ENCODE measurements at places on chromosomes 6 and 20.

- DNase-seq, result peak; percentile 59
Observed at GRCh38 chr6:170279977-170280688, 10.7 kb downstream of the DLL1 start.

DNA sequence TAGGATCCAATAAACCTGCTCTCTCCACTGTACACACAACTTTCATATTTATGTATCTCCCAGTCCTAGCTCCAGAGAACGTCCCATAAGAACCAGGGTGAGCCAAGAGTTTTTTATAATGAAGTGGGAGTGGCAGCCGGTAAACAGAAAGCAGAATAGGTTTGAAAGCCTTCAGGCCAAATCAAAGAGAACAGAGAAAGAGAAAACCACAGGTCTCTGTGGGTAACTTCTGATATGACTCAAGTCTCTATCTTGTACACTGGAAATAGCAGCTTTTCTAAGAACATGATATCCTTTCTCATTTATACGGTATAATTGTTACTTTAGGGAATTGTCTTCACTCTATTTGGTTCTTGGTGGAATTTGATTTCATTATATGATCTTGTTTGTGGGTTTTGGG, 273.6 kb downstream of the PACRG start:
- DNase-seq, result no peak

GRCh38 chr20:37734228-37734985, 40.6 kb downstream of the CTNNBL1 start:
- no peak for DNase-seq

GRCh38 chr20:38602185-38602581, 574 bp downstream of the ARHGAP40 start:
- no peak for DNase-seq

DNA sequence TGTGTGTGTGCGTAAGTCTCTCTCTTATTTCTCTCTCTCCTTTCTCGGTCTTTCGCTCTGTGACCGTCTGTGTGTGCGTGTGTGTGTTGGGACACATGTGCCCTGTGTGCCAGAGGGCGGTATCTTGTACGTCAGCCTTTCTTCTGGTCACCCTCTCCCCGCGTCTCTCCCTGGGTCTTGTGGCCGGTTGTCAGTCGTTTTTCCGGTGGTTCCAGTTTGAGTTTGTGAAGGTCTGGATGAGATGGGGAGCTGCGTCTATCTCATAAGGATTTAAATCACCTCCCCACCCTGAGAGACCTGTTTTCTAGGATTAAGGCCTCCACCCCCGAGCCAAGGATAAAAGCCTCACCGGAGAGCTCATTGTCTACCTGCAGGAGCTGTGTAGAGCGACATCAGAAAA, 295.5 kb upstream of the ZNF337 start:
- no peak for DNase-seq

DNA sequence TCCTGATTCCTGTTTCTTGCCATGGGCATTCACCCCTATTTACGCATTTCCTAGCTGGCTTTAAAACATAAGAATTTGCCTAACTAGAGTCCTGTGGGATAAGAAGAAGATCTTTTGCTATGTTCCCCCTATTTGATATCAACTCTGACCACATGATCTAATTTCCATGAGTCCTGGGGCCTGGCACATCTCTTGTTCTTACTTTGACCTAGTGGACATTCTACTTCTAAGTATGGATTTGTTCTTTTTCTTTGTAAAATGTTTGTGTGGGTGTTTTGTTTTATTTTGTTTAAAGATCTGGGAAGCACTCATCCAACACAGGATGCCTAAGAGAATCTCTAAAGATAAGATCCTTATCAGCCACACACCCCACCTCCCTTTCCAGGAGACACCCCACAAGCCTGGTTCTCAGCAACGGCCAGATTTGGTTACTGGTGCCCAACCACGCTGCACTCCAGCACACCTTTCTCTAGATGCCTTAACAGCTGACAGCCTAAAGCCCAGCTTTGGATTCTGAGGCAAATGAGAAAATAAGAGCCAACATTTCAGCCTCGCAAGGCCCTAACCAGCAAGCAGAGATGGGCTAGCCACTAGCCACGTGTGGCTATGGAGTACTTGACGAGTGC, 74.7 kb downstream of the SLC23A2 start:
- DNase-seq, result no peak

GRCh38 chr6:99498421-99498820, 16.8 kb downstream of the USP45 start:
- DNase-seq, result no peak

GRCh38 chr6:11971154-11971553, 41.0 kb upstream of the HIVEP1 start:
- DNase-seq, result peak; percentile 85

- peak; percentile 37 for DNase-seq
Observed at GRCh38 chr20:46040902-46041535, 12.0 kb downstream of the SLC12A5 start.

DNA sequence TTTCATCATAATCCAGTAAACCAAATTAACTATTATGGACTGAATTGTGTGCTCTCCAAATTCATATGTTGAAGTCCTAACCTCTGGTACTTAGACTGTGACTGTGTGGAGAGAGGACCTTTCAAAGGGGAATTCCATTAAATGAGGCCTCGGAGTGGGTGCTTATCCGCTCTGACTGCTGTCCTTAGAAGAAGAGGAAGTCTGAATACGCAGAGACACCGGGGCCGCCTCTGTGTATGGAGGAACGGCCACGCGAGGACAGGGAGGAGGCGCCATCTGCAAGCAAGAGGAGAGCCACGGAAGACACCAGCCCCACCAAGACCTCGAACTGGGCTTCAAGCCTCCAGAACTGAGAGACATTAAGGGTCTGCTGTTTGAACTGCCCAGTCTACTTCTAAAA, 35.6 kb upstream of the RPS6KA2 start:
- DNase-seq, result no peak

DNA sequence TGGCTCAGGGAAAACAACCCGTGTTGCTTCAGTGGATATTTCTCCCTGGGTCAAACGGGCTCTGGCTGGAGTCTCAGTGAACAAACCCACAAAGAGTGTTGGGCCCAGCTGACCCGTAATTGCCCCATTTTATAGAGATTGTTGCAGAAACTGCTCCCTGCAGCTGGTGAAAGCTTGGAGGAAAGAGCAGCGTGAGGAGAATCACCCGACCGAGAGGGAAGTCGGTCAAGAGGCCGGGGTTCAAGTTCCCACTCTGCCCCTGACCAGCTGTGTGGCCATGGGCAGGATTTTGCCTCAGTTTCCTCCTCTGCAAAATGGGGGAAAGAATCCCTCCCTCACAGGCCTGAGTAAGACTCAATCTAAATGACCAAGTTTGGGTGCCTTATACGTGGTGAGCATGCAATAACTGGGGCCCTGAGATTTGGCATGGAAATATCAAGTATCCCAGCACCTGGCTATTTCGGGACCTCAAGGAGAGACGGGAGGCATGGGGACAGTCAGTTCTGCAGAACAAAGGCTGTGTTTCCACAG, 1.7 kb upstream of the TGM2 start:
- no peak for DNase-seq

DNA sequence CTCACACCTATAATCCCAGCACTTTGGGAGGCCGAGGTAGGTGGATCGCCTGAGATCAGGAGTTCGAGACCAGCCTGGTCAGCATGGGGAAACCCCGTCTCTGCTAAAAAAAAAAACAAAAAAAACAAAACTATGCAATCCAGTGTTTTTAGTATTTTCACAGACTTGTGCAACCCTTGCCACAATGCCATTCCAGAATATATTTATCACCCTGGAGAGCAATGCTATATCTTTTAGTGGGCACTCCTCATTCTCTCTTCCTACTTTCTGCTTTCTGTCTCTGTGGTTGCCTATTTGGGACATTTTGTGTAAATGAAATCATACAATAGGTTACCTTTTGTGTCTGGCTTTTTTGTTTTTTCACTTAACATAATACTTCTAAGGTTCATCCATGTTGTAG, 39.1 kb upstream of the MROH8 start:
- DNase-seq, result peak; percentile 48

DNA sequence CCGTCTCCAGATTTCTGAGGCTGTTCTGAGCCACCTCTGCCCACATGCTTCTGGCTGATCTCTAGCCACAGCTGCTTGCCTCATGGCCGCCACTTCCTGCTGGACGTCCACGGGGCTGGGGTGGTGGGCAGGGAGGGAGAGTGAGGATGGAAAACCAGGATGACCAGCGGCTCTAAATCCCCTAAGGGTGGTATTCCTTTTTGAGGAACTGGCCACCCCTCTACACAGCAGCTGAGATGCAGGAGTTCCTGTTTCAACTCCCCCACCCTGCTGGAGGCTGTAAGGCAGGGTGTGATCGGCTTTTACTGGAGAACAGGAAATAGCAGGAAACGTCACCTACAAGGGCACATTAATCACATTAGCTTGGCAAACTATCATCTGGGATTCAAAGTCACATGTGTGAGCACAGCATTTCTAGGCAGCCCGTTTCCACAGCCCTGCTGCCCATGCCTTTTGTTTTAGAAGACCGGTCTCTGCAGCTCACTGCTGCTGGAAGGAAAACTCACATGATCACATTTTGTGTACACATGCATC, 181.6 kb upstream of the ECI2 start:
- peak; percentile 36 for DNase-seq

- no peak for DNase-seq
Observed at GRCh38 chr6:16305246-16305725, 66.9 kb downstream of the GMPR start.

DNA sequence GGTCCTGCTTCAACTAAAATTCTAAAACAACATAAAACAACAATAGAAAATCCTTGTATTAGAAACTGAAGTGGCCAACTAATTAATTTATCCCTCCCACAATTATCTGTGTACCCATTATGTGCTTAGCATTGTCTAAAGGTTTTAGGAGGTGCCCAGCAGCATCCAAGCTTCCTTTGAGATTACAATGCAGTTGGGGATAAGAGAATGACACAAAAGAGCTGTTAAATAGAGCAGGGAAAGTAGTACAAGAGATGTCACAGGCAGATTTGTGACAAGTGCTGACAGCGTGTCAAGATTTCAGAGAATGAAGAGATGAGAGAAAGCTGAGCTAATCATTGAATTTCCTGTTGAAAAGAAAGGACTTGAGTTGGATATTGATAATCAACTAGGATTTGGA, 204.8 kb downstream of the OTOR start:
- DNase-seq, result no peak

- no peak for DNase-seq
Observed at GRCh38 chr6:37313723-37314486, 39.9 kb upstream of the RNF8 start.

DNA sequence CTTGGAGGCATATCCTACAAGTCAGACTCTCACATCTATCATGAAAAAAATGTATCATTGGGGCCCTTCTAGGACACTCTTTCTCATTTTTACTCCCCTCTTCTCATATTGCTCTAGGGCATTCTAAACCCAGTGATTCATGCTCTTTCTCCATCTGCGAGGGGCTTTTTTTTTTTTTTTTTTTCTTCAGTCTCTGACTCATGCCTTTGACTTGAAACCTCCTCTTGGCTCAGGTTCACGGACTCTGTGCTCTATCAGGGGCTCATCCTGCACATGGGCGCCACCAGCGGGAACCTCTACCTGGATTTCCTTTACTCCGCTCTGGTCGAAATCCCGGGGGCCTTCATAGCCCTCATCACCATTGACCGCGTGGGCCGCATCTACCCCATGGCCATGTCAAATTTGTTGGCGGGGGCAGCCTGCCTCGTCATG, 17.8 kb downstream of the SLC22A1 start:
- DNase-seq, result peak; percentile 91

DNA sequence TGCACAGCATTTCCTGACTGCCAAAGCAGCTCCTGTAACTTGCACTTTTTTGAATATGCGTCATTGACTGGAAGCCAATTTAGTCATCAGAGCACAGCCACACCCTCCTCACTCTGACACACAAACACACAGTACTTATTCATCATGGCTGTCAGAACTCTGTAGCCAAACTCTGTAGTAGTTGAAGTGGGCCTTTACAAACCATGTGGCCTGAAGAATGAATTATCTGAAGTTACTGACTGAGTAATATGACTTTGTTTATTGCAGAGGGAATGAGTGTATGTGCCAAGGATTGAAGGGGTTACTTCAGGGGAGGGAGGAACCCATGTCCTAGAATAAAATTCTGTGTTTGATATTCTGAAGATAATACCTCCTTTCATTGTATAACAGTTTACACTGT, 102.7 kb downstream of the FIG4 start:
- peak; percentile 93 for DNase-seq

DNA sequence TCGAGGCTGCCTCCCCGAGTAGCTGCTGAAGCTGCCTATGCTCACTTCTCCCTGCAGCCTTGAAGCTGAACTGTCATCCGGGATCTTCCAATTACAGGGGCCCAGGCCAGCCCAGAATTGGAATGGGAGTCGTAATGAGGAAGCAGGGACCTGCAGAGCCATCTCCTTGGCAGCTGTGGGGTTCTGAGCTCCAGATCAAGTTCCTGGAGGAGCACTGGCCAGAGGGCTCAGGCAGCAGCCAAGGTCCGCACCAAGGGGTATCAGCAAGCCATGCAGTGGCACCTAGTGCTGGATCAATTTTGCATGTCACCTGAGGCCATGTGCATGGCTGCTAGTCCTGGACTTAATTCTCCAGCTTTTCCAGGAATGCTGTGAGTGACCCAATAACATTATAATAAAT, 163.2 kb upstream of the TSHZ2 start:
- DNase-seq, result no peak

- peak; percentile 25 for DNase-seq
Observed at GRCh38 chr6:87164004-87164403, 8.6 kb downstream of the ZNF292 start.

- no peak for DNase-seq
Observed at GRCh38 chr20:36043441-36043840, 75.1 kb downstream of the CNBD2 start.

GRCh38 chr6:93079061-93079460, 340.3 kb downstream of the EPHA7 start:
- DNase-seq, result no peak

GRCh38 chr6:52576392-52577021, 353 bp downstream of the TRAM2 start:
- peak; percentile 82 for DNase-seq

GRCh38 chr6:20129290-20130088, 82.8 kb downstream of the MBOAT1 start:
- DNase-seq, result peak; percentile 12

- DNase-seq, result peak; percentile 72
Observed at GRCh38 chr6:166553563-166554271, 32.8 kb downstream of the RAMACL start.
